ENCODE measurements at places on chromosomes 1 and 21.
A peak's percentile ranks its signal among the peaks of the same experiment; 100 is the strongest.

DNA sequence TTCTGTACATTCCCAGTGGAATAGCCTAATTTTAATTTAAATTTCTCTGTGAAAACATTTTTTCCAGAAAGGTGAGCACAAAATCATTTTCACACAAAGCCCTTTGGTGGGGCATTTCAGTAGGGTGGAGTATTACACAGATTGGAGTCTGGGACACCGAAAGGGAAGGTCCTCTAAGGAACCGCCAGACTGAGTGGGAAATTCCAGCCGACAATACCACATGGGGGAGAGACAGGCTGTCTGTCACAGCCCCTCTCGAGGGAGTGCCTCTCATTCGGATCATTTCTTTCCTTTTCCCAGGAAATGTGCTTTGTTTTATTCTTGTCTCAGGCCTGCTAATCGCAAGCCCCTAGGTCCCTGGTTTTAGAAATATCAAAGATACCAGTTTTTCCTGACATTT lies 150.6 kb upstream of the HOOK1 start:
- peaks cover 3% of the 10 kb centered on the region for H3K36me3 ChIP-seq
- no peaks in the 10 kb centered on the region for H3K27me3 ChIP-seq
- H3K4me1 ChIP-seq, result no peaks in the 10 kb centered on the region
- H3K4me3 ChIP-seq, result no peak overlapping the region

DNA sequence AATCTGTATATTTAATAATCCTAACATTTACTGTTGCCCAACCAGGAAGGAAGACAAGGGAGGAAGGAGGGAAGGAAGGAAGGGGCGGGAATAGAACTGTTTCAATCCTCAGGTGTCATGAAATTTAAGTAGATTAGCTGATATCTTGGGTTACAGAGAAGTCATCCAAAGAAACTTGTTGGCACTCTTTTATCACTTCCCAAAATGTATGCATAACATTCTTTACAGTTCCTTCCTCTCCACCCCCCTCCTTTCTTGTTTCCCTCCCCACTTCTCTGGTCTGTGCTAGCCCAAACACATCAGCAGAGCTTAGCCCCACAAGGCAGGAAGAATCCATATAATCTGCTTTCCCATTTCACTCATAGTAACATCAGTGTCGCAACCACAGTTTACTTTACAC lies 110.9 kb downstream of the ESRRG start:
- H3K4me3 ChIP-seq, result no peak overlapping the region
- DNase-seq, result no peak
- H3K27me3 ChIP-seq, result no peaks in the 10 kb centered on the region
- H3K4me1 ChIP-seq, result no peaks in the 10 kb centered on the region

- peak overlapping the region; percentile 81 for H3K4me3 ChIP-seq
- H3K27ac ChIP-seq, result peak overlapping the region; percentile 83
- no peaks in the 10 kb centered on the region for H3K27me3 ChIP-seq
These were observed 1.7 kb downstream of the TNFSF4 start for GRCh38 chr1:173205146-173206051.

- H3K4me3 ChIP-seq, result no peak overlapping the region
- no peaks in the 10 kb centered on the region for H3K4me1 ChIP-seq
- no peak for DNase-seq
- no peaks in the 10 kb centered on the region for H3K36me3 ChIP-seq
- no peak overlapping the region for H3K27ac ChIP-seq
These were observed 422.6 kb downstream of the NUF2 start for GRCh38 chr1:163744301-163744887.

DNA sequence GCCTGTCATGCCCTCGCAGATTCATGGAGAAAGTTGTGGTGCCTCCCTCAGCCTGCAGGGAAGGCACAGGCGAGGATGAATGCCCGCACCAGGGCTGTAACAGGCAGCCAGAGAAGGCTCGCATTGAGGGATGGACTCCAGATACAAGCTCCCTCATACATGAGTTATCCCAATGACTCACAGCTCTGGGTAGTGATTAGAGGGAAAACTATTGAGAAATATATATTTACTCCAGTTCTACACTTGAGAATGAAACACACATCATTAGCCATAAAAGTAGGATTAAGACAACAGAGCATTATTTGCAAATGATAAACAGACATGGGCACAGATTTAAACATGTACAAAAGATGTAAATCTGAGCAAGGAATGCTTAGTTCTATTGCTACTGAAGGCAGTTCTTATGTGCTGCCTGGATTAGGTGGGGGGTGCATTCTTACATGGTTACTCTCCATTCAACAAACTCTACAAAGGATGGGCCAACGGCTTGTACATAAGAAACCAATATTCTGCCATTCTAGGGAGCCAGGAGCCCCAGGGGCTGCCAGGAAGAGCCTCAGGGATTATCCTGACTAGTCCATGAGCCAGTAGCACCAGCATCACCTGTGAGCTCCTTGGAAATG lies 97.9 kb downstream of the CSMD2 start:
- H3K27ac ChIP-seq, result no peak overlapping the region
- H3K4me1 ChIP-seq, result no peaks in the 10 kb centered on the region
- peaks cover 8% of the 10 kb centered on the region for H3K27me3 ChIP-seq
- DNase-seq, result no peak
- no peaks in the 10 kb centered on the region for H3K36me3 ChIP-seq
- no peak overlapping the region for H3K4me3 ChIP-seq

GRCh38 chr1:21469581-21469980 lies 29.6 kb downstream of the NBPF3 start:
- no peaks in the 10 kb centered on the region for H3K4me1 ChIP-seq
- no peak for DNase-seq
- peaks cover 2% of the 10 kb centered on the region for H3K36me3 ChIP-seq
- H3K27ac ChIP-seq, result no peak overlapping the region
- H3K27me3 ChIP-seq, result no peaks in the 10 kb centered on the region

DNA sequence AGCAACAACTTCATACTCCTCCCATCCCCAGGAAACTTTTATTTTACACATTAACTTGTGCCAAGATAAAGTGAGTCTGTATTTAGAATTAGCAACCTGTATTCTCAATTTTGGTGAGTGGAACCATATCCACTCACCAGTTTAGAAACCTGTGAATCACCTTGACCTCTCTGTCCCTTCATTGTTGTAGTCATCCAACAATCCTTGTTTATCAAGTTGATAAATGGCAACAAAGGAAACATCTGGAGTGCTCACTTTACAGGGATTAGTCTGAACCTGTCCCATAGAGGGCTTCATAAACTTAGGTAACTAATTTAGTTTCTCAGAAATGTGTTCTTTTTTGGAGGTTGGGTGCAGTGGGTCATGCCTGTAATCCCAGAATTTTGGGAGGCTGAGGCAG lies 3.9 kb upstream of the CLSPN start:
- peaks cover 9% of the 10 kb centered on the region for H3K4me1 ChIP-seq
- DNase-seq, result no peak
- peaks cover 3% of the 10 kb centered on the region for H3K36me3 ChIP-seq
- no peak overlapping the region for H3K4me3 ChIP-seq

- H3K4me1 ChIP-seq, result no peaks in the 10 kb centered on the region
- no peaks in the 10 kb centered on the region for H3K36me3 ChIP-seq
- H3K27me3 ChIP-seq, result no peaks in the 10 kb centered on the region
- DNase-seq, result no peak
These were observed 42.7 kb downstream of the TBX15 start for GRCh38 chr1:118945489-118945888.

GRCh38 chr21:27580276-27580675 lies 613.4 kb upstream of the ADAMTS5 start:
- no peaks in the 10 kb centered on the region for H3K4me1 ChIP-seq
- DNase-seq, result no peak
- H3K27me3 ChIP-seq, result no peaks in the 10 kb centered on the region
- no peak overlapping the region for H3K27ac ChIP-seq

GRCh38 chr21:28298251-28298672 lies 694.4 kb downstream of the LTN1 start:
- H3K27ac ChIP-seq, result no peak overlapping the region
- H3K27me3 ChIP-seq, result no peaks in the 10 kb centered on the region
- no peak for DNase-seq

DNA sequence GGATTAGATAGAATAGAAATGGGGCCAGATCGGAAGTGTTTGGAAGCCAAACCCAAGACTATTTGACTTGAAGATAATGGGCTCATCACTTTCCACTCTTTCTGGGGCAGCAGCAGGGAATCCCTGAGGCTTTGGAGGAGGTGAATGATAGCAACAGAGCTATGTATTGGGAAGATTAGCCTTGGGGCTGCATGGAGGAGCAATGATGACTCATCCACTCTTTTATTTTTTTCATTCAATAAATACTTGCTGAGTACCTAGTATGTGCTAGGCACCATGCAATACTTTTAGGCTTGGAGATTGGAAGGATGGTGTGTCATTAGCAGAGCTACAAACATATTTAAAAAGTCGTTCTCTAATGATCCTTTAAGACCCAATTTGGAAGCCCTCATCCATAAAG lies 166.9 kb upstream of the FOXD3 start:
- H3K4me3 ChIP-seq, result no peak overlapping the region
- H3K4me1 ChIP-seq, result no peaks in the 10 kb centered on the region
- H3K27me3 ChIP-seq, result peaks cover 9% of the 10 kb centered on the region
- no peak overlapping the region for H3K27ac ChIP-seq
- no peak for DNase-seq

GRCh38 chr1:12654004-12654567 lies 10.2 kb downstream of the AADACL4 start:
- H3K27ac ChIP-seq, result no peak overlapping the region

GRCh38 chr1:17486242-17486641 lies 46.8 kb upstream of the RCC2 start:
- H3K4me1 ChIP-seq, result no peaks in the 10 kb centered on the region
- H3K27ac ChIP-seq, result no peak overlapping the region
- H3K36me3 ChIP-seq, result no peaks in the 10 kb centered on the region
- H3K4me3 ChIP-seq, result no peak overlapping the region
- H3K27me3 ChIP-seq, result peaks cover 11% of the 10 kb centered on the region
- no peak for DNase-seq

DNA sequence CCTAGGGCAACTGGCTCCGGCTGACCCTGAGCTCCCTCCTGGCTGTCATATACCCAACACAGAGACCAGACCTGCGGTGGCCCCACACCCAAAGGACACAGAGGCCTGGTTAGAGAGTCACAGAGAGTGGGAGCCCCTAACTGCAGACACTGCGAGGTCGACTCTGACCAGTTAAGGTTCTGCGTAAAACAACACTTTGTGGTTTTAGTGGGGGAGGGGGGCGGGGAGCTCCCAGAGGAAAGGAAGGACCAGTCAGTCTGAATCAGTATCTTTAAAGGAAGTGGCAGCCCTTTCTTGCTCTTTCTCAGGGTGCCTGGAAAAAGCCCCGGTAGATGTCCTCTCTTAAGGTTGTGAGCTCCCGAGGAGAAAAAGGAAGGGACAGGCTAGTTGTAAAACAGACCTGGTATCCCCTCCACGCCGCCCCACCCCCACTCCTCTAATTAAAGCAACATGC lies 2.4 kb downstream of the SSBP3 start:
- DNase-seq, result no peak
- peaks cover 33% of the 10 kb centered on the region for H3K36me3 ChIP-seq
- H3K27me3 ChIP-seq, result no peaks in the 10 kb centered on the region

GRCh38 chr21:39103689-39104088 lies 79.6 kb downstream of the PSMG1 start:
- no peak overlapping the region for H3K4me3 ChIP-seq
- DNase-seq, result no peak
- H3K36me3 ChIP-seq, result no peaks in the 10 kb centered on the region
- no peaks in the 10 kb centered on the region for H3K4me1 ChIP-seq
- peaks cover 15% of the 10 kb centered on the region for H3K27me3 ChIP-seq
- no peak overlapping the region for H3K27ac ChIP-seq

GRCh38 chr1:83796409-83796808 lies 202.5 kb downstream of the TTLL7 start:
- H3K4me1 ChIP-seq, result no peaks in the 10 kb centered on the region
- H3K36me3 ChIP-seq, result no peaks in the 10 kb centered on the region
- H3K27me3 ChIP-seq, result no peaks in the 10 kb centered on the region
- no peak overlapping the region for H3K4me3 ChIP-seq
- H3K27ac ChIP-seq, result no peak overlapping the region
- no peak for DNase-seq

GRCh38 chr1:49435291-49435690 lies 588.5 kb downstream of the AGBL4 start:
- H3K36me3 ChIP-seq, result no peaks in the 10 kb centered on the region
- no peak overlapping the region for H3K4me3 ChIP-seq
- H3K4me1 ChIP-seq, result no peaks in the 10 kb centered on the region
- no peaks in the 10 kb centered on the region for H3K27me3 ChIP-seq
- no peak for DNase-seq

DNA sequence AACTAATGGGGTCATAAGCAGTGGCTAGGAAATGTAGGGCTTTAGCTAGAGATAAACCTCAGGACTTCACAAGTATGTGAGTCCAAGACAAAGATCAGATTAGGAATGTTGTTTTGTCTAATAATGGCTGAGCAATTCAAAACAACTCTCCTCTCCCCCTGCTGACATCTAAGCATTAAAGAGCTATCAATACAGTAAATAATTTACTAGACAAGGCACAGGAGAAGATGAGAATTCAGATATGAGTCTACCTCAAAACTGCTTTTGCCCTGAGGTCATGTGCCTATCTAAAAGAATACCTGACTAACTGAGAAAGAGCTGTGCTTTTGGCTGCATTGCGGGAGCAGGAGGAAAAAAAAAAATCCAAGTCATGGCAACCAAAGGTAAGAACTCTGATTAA lies 86.8 kb downstream of the SPATA17 start:
- no peaks in the 10 kb centered on the region for H3K36me3 ChIP-seq
- no peak overlapping the region for H3K27ac ChIP-seq
- DNase-seq, result no peak
- no peak overlapping the region for H3K4me3 ChIP-seq
- H3K4me1 ChIP-seq, result no peaks in the 10 kb centered on the region
- H3K27me3 ChIP-seq, result no peaks in the 10 kb centered on the region

DNA sequence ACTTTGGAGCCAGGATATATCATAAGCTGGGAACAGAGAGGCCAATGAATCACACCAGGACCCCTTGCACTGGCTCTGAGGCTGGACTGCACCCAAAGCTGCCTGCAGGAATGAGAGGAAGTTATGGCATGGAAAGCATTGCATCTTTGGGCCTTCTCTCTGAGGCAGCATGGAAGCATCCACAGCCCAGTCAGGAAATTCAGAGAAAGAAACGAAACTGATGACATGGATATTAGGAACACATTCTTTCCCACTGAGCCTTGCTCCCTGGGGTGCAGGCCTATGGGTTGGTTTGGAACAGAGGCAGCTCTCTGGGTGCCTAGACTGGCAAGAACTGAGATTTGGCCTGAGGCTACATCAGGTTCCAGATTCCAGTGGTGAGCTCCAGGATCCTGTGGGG lies 98.6 kb downstream of the NGF start:
- H3K27me3 ChIP-seq, result peaks cover 9% of the 10 kb centered on the region
- no peaks in the 10 kb centered on the region for H3K4me1 ChIP-seq
- H3K4me3 ChIP-seq, result no peak overlapping the region
- DNase-seq, result no peak
